T1000 (cell line): ENCODE measurements at places on chromosomes 1 and 21.

- DNase-seq: no peak
These were observed 87.5 kb upstream of the ZBTB18 start for GRCh38 chr1:243963571-243963970.

DNA sequence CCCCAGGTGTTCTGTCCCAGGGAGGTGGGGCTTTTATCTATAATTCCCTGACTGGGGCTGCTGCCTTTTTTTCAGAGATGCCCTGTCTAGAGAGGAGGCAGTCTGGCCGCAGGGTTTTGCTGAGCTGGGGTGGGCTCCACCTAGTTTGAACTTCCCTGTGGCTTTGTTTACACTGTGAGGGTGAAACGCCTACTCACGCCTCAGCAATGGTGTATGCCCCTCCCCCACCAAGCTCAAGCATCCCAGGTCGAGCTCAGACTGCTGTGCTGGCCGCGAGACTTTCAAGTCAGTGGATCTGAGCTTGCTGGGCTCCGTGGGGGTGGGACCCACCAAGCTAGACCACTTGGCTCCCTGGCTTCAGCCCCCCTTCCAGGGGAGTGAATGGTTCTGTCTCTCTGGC lies 124.3 kb downstream of the CENPF start:
- DNase-seq: no peak

DNA sequence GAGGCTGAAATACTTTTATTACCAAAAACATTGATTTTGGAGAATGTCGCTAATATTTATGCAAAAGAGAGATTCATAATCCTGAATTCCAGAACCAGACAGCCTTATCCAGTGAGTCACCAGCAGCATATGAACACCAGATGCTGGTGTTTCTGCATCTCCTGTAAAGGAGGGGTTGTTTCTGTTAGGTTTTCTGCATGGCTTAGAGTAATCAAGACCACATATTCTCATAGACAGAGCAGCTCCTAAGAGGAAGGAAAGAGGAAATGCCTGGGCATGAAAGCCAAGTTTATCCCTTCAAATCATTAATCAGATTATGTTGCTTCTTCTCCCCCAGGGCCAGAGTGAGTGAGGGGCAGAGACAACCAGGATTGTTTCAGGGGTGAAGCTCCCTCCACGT lies 86.2 kb downstream of the NGF start:
- DNase-seq: no peak

- no peak for DNase-seq
These were observed 26.6 kb upstream of the LRRN2 start for GRCh38 chr1:204711947-204712701.
